Thoracic aorta (tissue), 2 donors: ENCODE measurements at places on chromosomes 16 and 17.

- DNase-seq = no peak
Observed at GRCh38 chr16:2691491-2692248, 9.3 kb downstream of the KCTD5 start.

GRCh38 chr16:73418051-73418450, 370.1 kb upstream of the ZFHX3 start:
- no peak for DNase-seq

- DNase-seq = no peak
Observed at GRCh38 chr17:5429191-5429887, 9.4 kb downstream of the RPAIN start.

- no peak for DNase-seq
Observed at GRCh38 chr17:17966399-17966798, 5.8 kb downstream of the TOM1L2 start.

GRCh38 chr17:61390479-61390791, 9.2 kb upstream of the TBX2 start:
- DNase-seq = no peak

GRCh38 chr16:23424292-23424958, 28.6 kb downstream of the COG7 start:
- DNase-seq = no peak

GRCh38 chr17:66459811-66460270, 157.4 kb downstream of the PRKCA start:
- DNase-seq = no peak

DNA sequence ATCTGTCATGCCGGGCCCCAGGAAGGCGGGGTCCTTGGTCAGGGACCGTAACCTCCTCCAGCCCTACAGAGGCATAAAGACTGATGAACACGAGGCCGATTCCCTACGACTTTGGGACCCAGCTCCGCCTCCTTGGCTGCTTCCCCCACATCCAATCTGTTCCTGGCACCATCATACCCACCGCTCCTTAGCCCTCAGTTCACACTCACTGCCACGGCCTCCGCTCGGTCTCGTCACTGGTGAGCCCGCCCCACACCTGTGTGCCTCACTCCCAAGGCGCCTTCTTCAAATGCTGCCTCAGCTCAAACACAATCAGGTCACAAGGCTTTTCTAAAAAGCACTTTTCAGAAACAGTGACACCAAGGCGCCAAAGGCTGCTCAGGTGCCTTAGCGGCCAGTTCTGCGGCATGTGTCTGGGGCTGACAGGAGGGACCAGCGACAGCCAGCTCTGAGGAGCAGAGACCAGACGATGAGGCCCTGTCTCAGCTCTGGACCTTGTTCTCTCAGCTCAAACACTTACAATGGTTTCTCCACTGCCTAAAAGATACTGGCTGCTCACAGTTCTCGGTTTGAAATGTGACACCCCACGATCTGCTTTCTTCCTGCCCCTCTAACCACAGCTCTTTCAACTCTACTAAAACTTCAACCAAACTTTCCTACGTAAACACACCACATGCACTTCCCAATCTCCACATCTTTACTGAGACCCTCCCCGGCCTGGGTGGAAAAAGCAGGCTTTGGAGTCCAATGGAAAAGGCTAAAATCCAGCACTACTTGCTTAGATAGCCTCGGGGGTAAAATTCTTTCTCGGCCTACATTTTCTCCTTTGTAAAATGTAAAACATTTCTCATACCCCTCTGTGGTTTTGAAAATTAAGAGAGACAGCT, 33.2 kb downstream of the CYB5D2 start:
- no peak for DNase-seq

DNA sequence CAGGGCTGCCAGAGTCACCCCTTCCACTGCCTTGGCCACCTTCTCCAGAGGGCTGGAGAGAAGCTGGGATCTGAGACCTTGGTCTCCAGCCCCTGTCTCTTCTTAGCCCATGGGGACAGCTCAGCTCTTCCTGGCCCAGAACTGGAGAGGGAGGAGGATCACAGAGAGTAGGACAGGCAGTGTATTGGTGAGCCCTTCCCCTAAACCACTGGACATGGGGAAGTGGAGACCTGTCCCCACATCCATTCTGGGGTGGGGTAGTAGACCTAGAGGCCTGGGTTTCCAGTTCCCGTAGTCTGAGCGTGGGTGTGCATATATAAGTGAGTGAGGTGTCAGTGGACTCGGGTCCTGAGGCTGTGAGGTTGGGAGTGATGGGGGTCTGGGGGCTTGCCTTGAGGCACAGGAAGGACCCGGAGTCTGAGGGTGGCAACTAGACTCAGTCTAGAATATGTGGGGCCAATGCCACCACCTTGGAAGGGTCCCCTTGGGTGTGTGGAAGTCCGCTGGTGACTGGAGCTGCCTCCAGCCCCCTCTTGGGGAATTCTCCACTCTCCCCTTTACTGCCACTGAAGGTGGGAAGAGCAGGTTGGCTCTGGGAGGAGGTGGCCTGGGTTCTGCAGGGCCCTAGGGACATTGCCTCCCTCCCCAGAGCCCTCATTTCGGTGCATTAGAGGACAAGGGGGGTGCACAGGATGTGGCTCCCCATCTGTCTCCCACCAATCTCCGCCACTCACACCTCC, 19.9 kb downstream of the GJD3 start:
- DNase-seq = no peak

- no peak for DNase-seq
Observed at GRCh38 chr17:29102046-29102445, 59.1 kb downstream of the PIPOX start.

DNA sequence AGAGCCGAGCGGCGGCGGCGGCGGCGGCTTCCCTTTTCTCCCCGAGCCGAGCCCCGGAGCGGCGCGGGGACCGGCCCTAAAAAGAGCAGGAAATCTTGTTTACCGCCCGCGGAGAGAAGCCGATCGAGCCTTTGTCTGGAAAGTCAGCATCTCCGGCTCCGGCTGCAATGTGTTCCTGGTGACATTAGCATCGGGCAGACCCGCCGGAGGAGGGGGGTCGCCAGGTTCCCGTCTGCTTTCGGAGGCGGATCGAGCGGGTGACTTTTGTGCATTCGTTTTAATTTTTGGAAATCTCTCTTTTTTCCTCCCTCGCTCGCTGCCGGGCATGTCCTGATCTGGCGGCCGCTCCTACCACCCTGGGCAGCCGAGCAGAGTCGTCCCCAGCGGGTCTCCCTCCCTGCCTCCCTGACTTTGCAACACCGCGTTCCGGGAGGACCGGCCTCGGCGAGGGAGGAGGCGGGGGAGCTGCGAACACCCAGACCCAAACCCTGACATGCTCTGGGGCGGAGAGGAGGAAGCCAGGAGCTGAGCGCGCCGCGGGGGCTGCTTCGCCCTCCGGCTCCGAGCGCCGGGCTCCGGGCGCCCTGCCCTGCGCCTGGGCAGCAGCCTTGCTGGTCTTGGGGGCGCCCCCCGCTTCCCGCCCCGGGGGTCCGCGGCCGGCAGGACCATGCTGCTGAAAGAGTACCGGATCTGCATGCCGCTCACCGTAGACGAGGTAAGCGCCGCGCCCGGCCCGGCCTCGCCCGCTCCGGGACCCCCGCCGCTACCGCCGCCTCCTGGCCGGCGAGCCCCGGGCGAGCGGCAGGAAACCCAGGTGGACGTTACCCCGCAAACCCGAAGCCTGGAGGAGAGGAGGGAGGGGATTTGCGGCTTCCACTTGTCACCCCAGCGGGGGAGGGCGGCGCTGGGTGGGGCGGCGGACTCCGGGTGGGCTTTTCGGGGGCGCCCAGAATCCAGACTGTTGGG, 690 bp downstream of the PITPNC1 start:
- no peak for DNase-seq

DNA sequence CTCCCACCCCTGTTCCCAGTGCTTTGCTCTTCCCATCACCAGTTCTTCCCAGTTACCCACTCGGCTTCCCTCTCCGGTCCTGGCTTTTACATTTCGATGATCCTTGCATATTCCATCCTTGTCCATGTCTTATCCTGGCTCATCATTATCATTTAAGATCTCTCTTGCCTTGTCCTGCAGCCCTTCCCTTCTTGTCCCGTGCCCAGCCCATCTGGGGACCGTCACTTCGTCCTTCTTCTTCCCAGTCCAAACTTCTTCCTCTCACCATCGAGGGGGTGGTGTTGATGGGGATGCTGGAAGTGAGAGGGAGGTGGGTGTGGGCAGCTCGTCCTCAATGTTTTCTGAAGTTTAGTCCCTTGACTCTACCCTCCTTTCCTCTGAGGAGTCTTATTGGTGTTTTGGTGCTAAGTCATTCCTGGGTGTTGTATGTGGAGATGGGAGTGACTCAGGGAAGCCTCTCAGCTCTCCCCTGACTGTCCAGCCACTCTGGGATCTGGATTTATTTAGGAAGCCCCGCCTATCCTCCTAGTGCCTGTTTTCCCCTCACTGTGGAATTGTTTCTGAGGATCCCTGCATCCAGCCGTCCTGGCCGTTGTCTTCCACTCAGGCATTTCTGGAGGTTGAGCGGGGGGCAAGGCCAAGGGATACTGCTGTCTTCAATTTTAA, 975 bp downstream of the SNX29 start:
- DNase-seq = no peak

GRCh38 chr17:76793775-76794174, 55.9 kb downstream of the MFSD11 start:
- DNase-seq = no peak

DNA sequence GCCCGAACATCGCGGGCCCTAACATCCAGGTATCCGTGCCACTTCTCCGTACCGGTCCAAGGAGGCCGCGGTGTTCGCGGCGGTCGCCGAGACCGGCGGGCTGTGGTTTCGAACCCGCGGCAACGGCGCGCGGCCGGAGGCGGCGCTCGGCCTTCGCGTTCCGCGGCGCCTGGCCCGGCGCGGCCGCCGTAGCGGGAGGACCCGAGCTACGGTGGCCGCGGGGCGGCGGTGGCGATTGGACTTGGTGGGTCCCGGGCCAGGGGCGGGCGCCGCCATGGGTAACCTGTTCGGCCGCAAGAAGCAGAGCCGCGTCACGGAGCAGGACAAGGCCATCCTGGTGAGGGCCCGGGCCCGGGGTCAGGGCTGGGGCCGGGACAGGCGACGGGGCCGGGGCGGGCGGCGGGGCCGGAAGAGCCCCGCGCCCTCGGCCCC, at the start of gene CHMP6:
TSS of gene CHMP6 (plus strand) at position 197 of the 432 bp plus-strand sequence. CDS start at position 275, 78 bp downstream.
- no peak for DNase-seq

DNA sequence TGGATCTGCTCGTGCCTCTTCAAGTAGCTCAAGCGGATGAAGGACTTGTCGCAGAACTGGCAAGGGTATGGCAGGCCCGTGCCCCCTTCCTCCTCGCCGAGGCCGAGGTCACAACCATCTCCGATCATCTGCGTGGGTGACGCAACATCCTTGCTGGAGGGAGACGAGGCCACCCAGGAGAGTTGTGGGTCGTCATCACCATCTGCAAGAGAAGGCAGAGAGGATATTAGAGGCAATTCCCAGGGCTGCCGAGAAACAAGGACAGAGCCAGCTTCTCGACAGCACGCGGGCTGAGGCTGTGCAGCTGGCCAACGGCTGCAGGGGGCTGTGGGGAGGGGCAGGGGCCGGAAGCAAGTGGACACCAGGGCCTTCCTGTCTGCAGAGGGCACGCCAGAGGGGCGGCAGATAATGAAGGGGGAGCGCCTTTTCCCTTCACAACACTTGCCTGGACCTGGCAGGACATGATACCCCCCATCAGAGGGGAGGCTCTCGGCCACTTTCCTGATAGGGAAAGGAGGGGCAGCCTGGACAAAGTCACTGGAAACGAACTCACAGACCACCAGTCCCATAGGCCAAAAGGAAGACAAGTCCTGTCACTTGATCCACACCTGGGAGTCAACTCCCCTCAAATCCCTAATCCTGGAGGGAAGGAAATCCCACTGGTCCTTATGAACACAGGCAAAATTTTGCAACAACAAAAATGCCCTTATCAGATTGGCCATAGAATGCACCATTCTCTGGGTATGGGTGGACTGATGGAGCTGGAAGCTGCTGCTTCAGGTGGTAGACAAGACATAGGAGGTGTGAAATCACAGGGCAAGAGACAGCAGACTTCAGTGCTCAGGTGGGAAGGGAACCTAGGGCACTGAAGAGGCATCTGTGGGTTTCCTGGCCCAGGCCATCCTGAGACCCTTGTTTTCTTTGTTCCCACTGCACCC, 217.0 kb downstream of the ZNF423 start:
- DNase-seq = no peak

DNA sequence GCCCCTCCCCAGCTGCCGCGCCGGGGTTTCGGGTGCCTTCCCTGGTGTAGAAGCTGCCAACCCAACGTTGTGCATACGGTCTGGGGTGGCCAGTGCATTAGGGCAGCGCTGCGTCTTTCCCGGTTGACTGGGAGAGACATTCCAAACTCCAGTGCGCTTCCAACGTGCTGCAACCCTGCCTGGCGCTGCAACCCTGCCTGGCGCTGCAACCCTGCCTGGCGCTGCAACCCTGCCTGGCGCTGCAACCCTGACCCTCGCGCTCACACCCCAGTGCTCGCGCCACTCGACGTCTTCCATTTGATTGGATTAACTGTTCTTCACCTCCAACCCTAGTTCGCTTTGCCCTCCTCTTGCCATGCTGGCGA, 488 bp upstream of the HAP1 start:
- DNase-seq = no peak

DNA sequence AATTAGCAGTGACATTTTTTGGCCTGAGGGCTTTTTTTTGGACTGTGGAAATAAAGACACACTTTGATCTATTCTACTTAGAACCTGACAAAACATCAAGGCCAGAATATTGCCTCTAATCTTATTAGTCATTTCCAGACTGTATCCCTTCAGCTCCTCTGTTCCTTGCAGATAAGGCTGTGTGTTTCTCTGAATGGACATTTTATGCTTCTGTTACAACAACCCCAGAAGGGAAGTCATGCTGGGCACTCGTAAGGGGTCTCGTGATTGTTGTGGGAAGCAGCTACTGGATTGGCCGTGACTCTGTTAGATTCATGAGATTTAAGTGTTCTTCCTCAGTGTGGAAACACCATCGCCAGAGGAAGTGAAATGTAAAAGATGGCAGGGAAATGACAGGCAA, 31.6 kb upstream of the HS3ST2 start:
- no peak for DNase-seq

- DNase-seq = no peak
Observed at GRCh38 chr16:72188541-72188940, 16.6 kb upstream of the PMFBP1 start.

DNA sequence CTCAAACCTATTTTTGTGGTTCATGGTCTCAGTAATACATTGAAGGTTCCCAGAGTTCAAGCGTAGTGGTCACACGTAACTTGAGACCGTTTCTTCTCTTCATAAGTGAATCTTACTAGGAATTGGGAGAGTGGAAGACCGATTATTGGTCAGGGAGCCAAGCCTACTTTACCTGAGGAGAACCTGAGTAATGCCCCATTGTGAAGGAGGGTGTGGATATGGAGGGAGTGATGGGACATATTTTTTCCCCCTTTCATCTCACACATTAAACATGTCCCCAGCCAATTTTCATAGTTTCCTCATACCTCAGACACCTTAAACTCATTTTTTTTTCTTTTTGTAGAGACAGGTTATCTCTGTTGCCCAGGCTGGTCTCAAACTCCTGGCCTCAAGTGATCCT, 8.9 kb downstream of the GEMIN4 start:
- no peak for DNase-seq
